ENCODE measurements at places on chromosomes 12 and 14.

GRCh38 chr12:7242176-7243101, 53.0 kb downstream of the PEX5 start:
- no peak for DNase-seq

GRCh38 chr14:95402578-95402977, 82.9 kb upstream of the CLMN start:
- no peak for DNase-seq

- DNase-seq: no peak
Measured at GRCh38 chr12:49619286-49619685, 4.1 kb upstream of the PRPF40B start.

GRCh38 chr14:61344437-61345150, 23.2 kb downstream of the PRKCH start:
- DNase-seq: peak; percentile 33

- DNase-seq: no peak
Measured at GRCh38 chr12:43763769-43764168, 5.0 kb downstream of the IRAK4 start.

- DNase-seq: no peak
Measured at GRCh38 chr12:16473610-16474326, 126.3 kb downstream of the MGST1 start.

- DNase-seq: peak; percentile 16
Measured at GRCh38 chr14:32203928-32204357, 874 bp upstream of the RNU6-8 start.

DNA sequence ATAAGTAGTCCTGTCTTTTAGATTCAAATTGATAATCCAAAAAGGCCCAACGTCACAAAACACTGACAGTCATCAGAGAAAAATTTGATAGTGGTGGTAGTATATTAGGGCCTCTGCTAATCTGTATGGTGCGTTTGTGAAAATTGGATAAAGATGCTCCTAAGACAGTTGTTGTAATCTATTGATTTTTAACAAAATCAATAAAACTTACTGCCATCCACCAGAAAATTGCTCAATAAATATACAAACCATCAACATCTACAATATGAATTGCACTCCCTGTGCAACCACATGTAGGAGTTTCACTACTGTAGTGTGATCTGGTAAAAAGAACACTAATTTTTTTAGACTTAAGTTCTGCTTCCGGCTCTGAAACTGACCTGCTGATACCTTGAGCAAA, 336.8 kb downstream of the FUT8 start:
- DNase-seq: no peak

DNA sequence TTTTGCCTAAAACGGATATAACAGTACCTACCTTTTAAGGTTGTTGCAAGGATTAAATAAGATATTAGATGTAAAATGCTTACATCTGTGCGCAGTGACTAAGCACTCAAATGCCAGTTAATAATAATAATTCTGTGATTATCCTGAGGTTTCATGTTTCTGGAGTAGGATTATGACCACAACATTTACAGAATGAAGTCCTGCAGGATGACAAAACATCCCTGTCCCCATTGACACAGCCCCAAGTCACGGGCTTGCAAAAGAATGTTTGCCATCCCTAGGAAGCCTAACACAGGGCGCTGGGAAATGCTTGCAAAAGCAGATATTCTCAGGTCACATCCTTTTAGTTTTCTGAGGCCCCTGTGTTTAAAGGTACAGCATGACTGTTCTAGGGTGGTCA, 20.1 kb downstream of the SUSD6 start:
- DNase-seq: no peak

DNA sequence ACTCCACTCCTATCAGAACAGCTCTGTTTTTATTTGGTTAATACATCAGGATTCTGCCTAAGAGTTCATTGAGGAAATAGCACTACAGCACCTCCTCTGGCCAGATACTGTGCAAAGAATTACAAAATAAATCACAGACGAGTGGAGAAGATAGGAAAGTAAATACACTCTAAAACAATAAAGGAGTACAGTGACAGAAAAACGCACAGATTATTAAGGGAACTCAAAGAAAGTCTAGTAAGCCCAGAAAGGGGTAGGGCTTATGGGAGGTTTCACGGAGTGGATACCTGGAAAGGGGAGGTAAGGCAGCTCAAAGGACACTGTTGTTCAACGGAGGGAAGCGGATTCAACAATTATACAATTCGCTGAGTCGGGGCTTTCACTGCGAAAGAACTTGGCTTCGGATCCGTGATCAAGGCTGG, 5.5 kb downstream of the OR10AD1 start:
- no peak for DNase-seq

- peak; percentile 36 for DNase-seq
Measured at GRCh38 chr12:6540181-6540877, 6.0 kb downstream of the GAPDH start.

DNA sequence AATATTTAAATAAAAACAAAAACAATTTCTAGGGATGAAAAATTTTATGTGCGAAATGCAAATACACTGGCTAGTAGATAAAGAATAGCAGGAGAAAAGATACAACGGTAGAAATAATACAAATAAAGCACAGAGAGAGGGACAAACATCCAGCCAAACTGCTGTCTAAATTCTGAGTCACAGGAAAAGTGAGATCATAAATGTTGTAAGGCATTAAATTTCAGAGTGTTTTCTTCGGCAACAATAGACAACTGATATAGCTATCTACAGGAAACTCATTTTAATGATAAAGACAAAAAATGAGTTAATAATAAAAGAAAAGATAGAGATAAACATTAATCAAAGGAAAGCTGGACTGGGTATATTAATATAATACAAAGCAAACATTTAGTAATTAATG, 122.2 kb downstream of the NTS start:
- no peak for DNase-seq

DNA sequence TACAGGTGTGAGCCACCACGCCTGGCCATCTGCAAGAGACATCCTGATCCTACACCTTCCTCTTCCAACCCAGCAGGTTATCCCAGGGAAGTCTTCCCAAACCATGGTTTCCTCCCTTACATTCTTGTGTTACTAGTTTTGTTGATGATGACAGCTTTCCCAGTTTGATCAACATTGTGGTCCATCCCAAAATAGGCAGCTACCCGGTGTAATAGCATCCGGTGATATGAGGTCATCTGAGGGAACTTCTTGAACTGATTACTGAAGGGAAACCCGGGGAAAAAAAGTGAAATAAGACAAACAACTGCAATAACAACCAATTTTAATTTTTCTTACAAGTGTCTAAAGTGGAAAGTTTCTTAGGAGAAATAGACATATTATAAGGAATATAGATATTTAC, 45.3 kb upstream of the STAC3 start:
- DNase-seq: no peak

- peak; percentile 58 for DNase-seq
Measured at GRCh38 chr14:89720741-89721729, 233.5 kb downstream of the EFCAB11 start.

GRCh38 chr12:52243259-52243855, 10.3 kb downstream of the KRT7 start:
- no peak for DNase-seq

- DNase-seq: no peak
Measured at GRCh38 chr14:45757655-45758054, 504.7 kb upstream of the MIS18BP1 start.

DNA sequence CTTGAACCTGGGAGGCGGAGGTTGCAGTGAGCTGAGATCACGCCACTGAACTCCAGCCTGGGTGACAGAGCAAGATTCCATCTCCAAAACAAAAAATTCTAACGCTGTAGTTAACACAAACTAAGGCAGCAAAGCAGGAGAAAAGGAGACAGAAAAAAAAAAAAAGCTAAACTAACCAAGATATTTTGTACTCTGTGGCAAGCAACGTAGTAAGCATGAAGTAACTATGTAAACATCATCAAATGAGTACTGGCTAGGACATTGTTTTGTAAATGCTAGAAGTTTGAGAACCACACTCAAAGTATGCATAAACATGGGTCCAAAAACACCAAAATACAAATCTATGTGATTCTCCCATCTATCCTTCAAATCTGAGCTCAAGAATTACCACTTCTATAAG, 44.2 kb downstream of the C2CD5 start:
- DNase-seq: no peak

DNA sequence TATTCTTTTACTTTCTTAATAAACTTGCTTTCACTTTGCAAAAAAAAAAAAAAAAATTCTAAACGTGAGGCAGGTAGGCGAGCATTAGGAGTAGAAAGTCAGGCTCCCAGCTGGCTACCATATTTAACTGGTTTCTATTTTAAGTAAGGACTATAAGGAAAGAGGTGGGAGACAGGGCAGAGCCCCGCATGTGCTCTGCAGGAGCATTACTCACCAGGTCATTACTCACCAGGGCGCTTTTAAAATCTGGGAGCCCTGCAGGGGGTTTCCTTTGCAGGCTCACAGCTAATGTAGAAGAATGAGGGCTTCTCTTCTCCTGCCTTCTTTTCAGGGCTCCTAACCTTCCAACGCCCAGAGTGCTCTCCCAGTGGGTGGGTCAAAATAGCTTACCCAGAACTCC, 14.0 kb upstream of the DPF3 start:
- DNase-seq: no peak

DNA sequence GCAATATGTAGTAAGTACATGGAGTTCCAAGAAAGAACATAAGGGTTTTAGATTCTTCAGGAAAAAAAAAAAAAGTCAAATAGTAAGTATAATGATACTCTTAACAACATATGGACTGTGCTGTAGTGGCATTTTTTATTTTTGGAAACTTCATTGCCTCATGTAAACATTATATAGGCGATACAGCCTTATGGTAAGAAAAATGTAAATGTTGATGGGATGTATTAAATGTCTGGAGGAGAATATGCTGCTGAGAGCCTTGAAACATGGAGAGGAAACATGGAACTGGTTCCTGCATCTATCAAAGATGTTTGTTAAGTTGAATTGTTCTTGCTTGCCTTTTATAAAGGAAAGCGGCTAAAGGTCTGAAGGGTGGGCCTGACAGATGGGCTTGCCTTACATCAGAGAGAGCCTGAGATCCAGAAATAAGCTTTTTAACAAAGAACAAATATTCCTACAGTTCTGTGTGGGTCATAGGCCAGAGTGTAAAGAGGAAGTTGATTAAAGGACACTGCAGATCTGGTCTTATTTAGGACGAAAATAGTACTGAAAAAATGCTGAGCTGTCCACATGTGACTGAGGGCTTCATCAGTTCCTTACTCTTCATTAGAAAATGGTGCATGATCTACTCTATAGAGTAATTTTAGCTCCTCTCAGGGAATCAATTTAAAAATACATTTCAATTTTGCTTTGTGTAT, 448.1 kb upstream of the DCN start:
- DNase-seq: no peak

GRCh38 chr14:31283578-31284252, 76.1 kb upstream of the HECTD1 start:
- no peak for DNase-seq

GRCh38 chr14:73770977-73771847, 57.0 kb upstream of the PNMA1 start:
- no peak for DNase-seq

DNA sequence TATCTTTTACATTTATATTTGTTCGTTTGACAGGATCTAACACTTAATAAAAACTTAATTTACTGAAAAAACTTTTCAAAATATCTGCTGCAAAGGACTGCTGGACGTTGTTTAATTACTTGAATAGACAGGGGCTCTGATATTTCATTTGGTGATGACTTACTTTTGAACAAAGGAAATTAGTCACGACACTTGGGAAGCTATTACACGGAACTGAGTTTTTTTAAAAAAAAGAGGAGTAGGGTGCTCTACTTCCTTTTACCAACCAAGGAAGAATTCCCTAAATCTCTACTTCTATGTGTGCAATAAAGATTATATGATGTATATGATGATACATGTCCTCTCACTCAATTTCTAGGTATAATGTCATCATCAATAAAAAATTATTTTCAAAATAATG, 4.7 kb downstream of the FGD6 start:
- DNase-seq: no peak

GRCh38 chr14:61872452-61872851, 110.2 kb downstream of the SNAPC1 start:
- no peak for DNase-seq

DNA sequence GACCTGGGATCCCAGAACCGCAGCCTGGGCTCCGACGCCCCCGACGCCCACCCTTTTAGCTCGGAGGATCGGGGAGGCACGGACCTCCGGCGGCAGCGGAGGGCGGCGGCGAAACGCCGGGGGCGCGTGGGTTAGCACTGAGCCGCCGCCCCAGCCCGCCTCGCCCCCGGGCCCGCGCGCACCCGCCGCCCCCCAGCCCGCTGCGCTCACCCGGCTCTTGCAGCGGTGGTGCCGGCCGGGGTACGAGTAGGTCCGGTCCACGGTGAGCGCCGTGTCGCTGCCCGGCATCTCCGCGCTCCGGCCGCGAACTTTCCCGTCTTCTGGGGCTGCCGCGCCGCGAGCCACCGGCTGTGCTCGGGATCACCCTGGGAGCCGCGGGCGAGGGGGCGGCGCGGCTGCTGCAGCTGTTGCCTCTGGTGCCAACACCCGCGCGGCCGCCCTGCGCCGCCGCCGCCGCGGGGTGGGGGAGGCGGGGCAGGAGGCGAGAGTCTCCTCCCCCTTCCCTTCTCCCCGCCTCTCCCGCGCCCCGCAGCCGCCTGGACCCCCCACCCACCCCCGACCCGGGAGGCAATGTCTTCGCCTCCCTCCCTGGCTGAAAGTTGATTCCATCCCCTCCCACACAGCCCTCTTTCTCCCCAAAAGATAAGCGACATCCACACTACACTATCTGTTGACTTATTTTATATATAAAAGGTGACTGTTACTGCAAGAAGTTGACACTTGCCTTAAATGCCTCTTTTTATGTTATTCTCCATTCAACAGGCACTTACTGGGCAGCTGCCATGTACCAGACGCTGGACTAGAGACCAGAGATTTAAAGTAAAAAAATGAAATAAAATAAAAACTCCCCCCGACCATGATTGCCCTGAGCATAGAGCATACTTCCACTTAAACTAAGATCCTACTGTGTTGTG, at the start of gene TMCC3:
TMCC3 (minus strand) TSS at position 415 of the 914 bp plus-strand sequence; CDS start at position 288, 127 bp downstream.
- peak; percentile 11 for DNase-seq

DNA sequence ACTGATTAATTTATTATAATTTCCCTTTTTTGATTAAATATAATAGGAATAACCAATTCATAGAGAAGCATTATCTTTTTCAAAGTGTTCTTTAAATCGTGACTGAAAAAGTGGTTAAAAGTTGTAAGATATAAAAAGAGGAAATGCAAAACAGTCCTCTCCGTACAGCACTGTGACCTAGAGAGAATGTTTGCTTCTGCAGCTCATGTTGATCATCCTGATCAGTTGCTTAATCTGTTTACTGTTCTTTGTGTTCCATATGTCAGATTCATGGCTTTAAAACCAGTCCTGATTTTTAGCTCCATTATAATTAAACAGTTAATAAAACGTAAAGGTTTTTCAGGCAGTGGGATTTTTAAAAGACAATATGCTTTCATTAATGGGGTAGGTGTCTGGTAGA, 4.7 kb downstream of the TTC8 start:
- DNase-seq: no peak

GRCh38 chr12:48029491-48030172, 25.4 kb upstream of the COL2A1 start:
- no peak for DNase-seq

DNA sequence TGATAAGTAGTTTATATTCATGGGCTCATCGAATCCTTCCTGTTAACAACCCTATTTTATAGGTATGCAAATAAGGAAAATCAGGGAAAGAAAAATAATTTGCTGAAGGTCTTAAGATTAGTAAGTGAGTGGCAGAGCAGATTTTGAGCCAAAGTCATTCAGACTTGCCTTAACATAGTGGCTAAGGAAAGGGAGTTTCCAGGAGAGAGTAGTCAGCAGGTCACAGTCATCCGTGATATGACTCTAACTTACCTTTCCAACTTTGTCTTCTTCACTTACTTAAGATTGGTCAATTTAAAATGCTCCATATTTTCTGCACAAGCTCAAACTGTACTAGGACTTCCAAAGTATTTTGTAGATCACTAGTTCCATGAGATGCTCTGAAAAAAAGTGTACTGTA, 46.6 kb downstream of the AKAP6 start:
- DNase-seq: no peak

- no peak for DNase-seq
Measured at GRCh38 chr14:32578181-32578580, 249.1 kb downstream of the AKAP6 start.

Data from activated CD4-positive, alpha-beta T cell treated with anti-CD3 and anti-CD28 coated beads for 4 hours (primary cell).